Colonic mucosa (tissue), 4 donors: ENCODE measurements at places on chromosomes 5 and 9.

GRCh38 chr9:101736717-101737116, 1.7 kb downstream of the GRIN3A start:
- H3K27ac ChIP-seq, result no peak overlapping the region
- H3K4me1 ChIP-seq, result peaks cover 6% of the 10 kb centered on the region
- peaks cover 35% of the 10 kb centered on the region for H3K27me3 ChIP-seq
- no peak overlapping the region for H3K4me3 ChIP-seq
- DNase-seq, result no peak

DNA sequence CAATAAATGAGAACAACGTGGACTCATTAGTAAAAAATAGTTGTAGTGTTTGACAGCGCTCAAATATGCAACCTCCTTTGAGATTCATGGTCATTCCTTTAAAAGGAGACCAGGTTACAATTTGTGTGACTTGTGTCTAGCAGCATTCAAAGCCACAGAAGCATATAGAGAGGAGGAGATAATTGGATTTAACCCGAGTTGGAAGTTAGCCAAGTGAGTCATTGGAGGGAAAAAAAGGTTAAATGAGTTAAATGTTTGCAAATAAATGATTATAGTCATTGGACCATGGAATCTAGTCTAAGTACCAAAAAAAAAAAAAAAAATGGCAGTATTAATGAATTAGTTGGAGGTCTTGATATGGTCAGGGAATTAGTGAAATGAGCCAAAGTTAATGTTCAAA, 90.9 kb downstream of the ITGA1 start:
- no peaks in the 10 kb centered on the region for H3K36me3 ChIP-seq
- no peak overlapping the region for H3K4me3 ChIP-seq
- no peaks in the 10 kb centered on the region for H3K27me3 ChIP-seq
- H3K27ac ChIP-seq, result no peak overlapping the region

DNA sequence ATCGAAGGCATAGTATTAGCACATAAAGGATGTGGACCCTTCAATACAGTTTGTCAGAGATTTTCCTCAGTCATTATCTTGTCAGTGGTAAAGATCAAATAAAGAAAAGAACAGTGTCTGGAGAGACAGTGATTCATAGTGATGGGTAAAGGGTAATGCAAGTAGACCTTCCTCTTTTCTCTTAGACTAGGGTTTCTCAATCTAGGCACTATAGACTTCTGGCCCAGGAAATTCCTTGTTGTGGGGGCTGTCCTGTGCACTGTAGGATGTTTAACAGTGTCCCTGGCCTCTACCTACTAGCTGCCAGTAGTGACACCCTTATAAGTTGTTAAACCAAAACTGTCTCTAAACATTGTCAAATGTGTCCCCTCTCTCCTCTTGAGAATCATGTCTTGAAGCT, 6.9 kb downstream of the CAMK4 start:
- no peaks in the 10 kb centered on the region for H3K36me3 ChIP-seq
- no peak overlapping the region for H3K4me3 ChIP-seq
- H3K4me1 ChIP-seq, result no peaks in the 10 kb centered on the region
- DNase-seq, result no peak

GRCh38 chr5:143524338-143524945, 121.0 kb upstream of the NR3C1 start:
- H3K27ac ChIP-seq, result no peak overlapping the region
- no peaks in the 10 kb centered on the region for H3K4me1 ChIP-seq
- no peak for DNase-seq
- no peaks in the 10 kb centered on the region for H3K36me3 ChIP-seq
- no peak overlapping the region for H3K4me3 ChIP-seq
- H3K27me3 ChIP-seq, result no peaks in the 10 kb centered on the region

- H3K4me1 ChIP-seq, result no peaks in the 10 kb centered on the region
- DNase-seq, result no peak
- no peak overlapping the region for H3K4me3 ChIP-seq
- H3K27me3 ChIP-seq, result no peaks in the 10 kb centered on the region
Measured at GRCh38 chr5:155040984-155041653, 27.6 kb downstream of the KIF4B start.

DNA sequence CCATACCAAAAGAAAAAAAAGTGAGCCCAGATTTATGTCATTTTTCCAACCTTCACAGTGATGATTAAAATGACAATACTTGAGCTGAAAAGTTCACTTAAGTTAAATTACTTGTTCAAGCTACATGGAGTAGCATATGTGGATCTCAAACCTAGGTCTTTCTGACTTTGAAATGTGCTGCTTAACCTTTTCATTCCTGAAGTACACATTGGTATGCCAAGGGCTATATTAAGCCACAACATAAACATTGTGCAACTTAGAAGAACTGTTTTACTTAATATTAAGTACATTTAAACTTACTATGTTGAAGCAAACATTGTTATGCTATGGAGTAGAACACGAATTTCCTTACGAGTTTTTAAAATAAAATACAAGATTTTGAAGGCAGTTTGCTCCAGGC, 105.0 kb downstream of the GIN1 start:
- H3K36me3 ChIP-seq, result no peaks in the 10 kb centered on the region
- H3K4me3 ChIP-seq, result no peak overlapping the region
- no peaks in the 10 kb centered on the region for H3K4me1 ChIP-seq
- no peaks in the 10 kb centered on the region for H3K27me3 ChIP-seq

- no peaks in the 10 kb centered on the region for H3K27me3 ChIP-seq
- no peaks in the 10 kb centered on the region for H3K36me3 ChIP-seq
- H3K4me3 ChIP-seq, result no peak overlapping the region
Measured at GRCh38 chr9:135135171-135135928, 47.9 kb downstream of the OLFM1 start.

GRCh38 chr5:112417931-112418658, 982 bp downstream of the EPB41L4A start:
- H3K27me3 ChIP-seq, result no peaks in the 10 kb centered on the region
- DNase-seq, result peak; percentile 62
- no peaks in the 10 kb centered on the region for H3K4me1 ChIP-seq
- H3K27ac ChIP-seq, result peak overlapping the region; percentile 74
- H3K36me3 ChIP-seq, result no peaks in the 10 kb centered on the region
- H3K4me3 ChIP-seq, result peak overlapping the region; percentile 66

GRCh38 chr9:5873439-5873838, 17.2 kb upstream of the MLANA start:
- no peak overlapping the region for H3K4me3 ChIP-seq
- no peaks in the 10 kb centered on the region for H3K36me3 ChIP-seq
- no peak overlapping the region for H3K27ac ChIP-seq
- no peaks in the 10 kb centered on the region for H3K4me1 ChIP-seq

GRCh38 chr9:2559192-2560152, 62.1 kb upstream of the VLDLR start:
- no peak overlapping the region for H3K27ac ChIP-seq
- peak; percentile 50 for DNase-seq
- H3K36me3 ChIP-seq, result no peaks in the 10 kb centered on the region
- no peaks in the 10 kb centered on the region for H3K27me3 ChIP-seq
- no peaks in the 10 kb centered on the region for H3K4me1 ChIP-seq

GRCh38 chr5:27437594-27438200, 399.3 kb upstream of the CDH9 start:
- no peak for DNase-seq
- no peak overlapping the region for H3K4me3 ChIP-seq
- H3K36me3 ChIP-seq, result no peaks in the 10 kb centered on the region
- no peaks in the 10 kb centered on the region for H3K27me3 ChIP-seq
- H3K27ac ChIP-seq, result no peak overlapping the region

- no peaks in the 10 kb centered on the region for H3K27me3 ChIP-seq
- DNase-seq, result peak; percentile 47
- no peaks in the 10 kb centered on the region for H3K36me3 ChIP-seq
- H3K27ac ChIP-seq, result peak overlapping the region; percentile 95
Measured at GRCh38 chr9:111897601-111898137, 1.1 kb downstream of the UGCG start.

- H3K36me3 ChIP-seq, result no peaks in the 10 kb centered on the region
- H3K4me3 ChIP-seq, result peak overlapping the region; percentile 3
- H3K27me3 ChIP-seq, result no peaks in the 10 kb centered on the region
- DNase-seq, result peak; percentile 79
Measured at GRCh38 chr5:157918811-157919742, 60.1 kb upstream of the CLINT1 start.

DNA sequence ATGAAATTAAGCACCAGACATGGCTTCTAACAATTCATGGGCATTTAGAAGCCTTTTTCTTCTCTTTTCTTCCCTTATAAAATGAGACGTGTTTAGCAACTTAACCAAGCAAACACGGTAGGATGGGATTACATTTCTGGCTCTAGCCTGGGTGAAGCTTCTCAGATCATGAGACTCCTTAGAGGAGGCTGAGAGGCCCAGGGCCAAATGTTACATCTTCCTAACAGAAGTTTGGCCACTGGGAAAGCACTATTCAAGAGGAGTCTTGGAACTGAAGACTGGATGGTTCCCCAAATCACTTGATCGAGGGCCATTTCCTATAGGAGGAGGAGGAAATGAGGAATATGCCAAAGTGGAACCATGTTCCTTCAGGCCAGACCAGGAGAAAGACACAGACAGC, 1.9 kb downstream of the GABRP start:
- H3K4me1 ChIP-seq, result no peaks in the 10 kb centered on the region
- H3K27me3 ChIP-seq, result no peaks in the 10 kb centered on the region
- no peak overlapping the region for H3K4me3 ChIP-seq
- no peak overlapping the region for H3K27ac ChIP-seq
- DNase-seq, result no peak
- H3K36me3 ChIP-seq, result no peaks in the 10 kb centered on the region

DNA sequence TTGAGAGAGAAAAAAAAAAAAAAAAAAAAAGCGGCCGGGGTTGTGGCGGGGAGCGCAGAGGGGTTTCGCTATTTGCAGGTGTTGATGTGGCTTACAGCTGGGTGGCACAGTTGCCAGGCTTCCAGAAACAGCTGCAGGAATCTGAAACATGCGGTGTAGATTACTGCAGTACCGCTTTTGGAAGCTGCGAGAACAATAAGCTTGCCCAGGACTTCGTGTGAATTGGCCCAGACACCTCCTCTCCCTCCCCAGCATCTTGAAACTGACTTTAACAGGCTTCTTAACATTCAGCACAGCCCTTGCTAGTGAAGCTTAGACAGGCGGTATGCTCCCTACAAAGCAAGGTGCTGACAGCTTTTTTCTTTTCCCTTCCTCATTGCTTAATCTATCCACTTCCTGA, 104.0 kb downstream of the ATP10B start:
- H3K27ac ChIP-seq, result no peak overlapping the region
- no peaks in the 10 kb centered on the region for H3K27me3 ChIP-seq
- H3K4me1 ChIP-seq, result peaks cover 5% of the 10 kb centered on the region
- H3K36me3 ChIP-seq, result no peaks in the 10 kb centered on the region

DNA sequence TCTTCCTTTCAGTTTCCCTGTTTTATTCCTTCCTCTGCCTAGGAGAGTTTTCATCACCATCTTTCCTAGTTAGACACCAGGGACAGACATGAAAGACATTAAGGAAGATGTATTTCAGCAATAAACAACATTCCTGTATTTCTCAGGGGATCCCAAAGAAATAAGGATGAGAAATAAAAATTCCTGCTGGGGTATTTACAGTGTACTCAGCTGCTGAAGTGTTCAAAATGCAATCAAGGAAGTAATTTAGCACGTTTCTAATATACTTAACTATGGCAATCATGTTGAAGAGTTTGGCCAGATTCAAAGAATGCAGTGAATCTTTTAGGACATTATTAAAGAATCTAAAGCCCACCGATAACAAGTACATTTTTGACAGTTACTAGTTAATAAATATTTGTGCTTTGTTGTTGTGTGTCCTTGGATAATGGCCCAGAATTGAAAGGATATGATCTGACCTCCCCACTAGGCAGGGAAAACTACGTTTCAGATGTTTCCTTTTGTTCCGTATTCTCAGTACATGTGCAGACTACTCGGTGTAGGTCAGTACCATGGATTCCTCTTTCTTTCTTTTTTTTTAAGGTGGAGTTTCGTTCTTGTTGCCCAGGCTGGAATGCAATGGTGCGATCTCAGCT, 46.8 kb downstream of the INIP start:
- H3K4me1 ChIP-seq, result no peaks in the 10 kb centered on the region
- no peak overlapping the region for H3K27ac ChIP-seq
- H3K27me3 ChIP-seq, result no peaks in the 10 kb centered on the region
- H3K36me3 ChIP-seq, result no peaks in the 10 kb centered on the region

DNA sequence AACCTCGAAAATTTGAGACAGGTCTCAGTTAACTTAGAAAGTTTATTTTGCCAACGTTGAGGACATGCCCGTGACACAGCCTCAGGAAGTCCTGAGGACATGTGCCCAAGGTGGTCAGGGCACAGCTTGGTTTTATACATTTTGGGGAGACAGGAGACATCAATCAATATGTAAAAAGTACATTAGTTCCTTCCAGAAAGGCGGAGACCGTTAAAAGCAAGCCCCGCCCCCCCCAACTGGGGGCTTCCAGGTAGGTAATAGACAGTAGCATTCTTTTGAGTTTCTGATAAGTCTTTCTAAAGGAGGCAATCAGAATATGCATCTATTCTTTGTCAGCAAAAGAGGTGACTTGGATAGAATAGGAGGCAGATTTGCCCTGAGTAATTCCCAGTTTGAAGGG, 599 bp upstream of the MOCS2 start:
- H3K27ac ChIP-seq, result peak overlapping the region; percentile 63
- no peaks in the 10 kb centered on the region for H3K27me3 ChIP-seq
- DNase-seq, result peak; percentile 23

DNA sequence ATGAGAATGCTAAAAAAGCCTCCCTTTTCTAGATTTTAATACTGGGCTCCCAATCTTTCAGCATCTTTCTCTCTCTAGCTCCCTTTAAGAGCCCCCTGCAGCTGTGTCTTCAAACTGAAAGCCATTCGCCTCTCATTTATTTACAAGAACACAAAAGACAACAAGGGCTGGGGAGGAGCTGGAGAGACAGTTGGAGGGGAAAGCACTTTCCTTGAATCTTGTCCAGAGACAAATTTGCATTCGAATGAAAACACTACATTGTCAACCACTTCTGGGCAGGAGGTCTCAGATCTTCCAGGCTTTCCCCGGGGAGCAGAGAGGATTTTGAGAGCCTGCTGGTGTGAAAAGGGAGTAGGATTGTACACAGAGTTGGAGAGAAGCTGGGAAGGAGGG, 518.3 kb downstream of the CTNND2 start:
- no peak overlapping the region for H3K27ac ChIP-seq
- no peak for DNase-seq
- peaks cover 20% of the 10 kb centered on the region for H3K27me3 ChIP-seq
- no peak overlapping the region for H3K4me3 ChIP-seq
- H3K4me1 ChIP-seq, result no peaks in the 10 kb centered on the region

DNA sequence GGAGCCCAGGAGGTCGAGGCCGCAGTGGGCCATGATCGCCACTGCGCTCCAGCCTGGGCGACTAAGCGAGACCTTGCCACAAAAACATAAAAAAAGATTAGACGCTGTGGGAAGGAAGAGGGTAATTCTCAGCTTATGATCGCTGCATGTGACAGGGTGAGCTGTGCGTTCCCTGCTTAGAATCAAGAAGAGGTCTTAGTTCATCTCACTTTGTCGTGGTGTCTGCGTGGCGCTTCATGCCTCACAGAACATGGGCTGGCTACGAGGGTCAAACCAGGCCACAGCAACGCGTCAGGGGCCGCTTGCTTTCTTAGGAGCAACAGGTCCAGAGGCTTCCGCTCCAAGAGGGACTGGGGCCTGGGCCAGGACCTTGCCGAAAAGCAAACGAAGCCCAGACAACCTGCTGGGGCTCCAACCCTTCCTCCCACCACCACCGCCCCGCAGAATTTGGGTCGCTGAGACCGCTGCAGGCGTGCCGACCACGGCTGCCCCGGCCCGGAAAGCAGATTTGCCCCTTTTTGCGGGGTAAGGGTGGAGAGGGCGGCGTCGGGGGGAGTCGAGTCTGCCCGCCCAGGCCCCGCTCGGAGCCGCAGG, 10.0 kb upstream of the GRIN1 start:
- no peaks in the 10 kb centered on the region for H3K27me3 ChIP-seq
- peak overlapping the region; percentile 40 for H3K27ac ChIP-seq
- peak; percentile 33 for DNase-seq
